ENCODE measurements at places on chromosomes 12 and 14.

GRCh38 chr12:128961957-128962356 lies 108.7 kb downstream of the GLT1D1 start:
- DNase-seq: no peak

DNA sequence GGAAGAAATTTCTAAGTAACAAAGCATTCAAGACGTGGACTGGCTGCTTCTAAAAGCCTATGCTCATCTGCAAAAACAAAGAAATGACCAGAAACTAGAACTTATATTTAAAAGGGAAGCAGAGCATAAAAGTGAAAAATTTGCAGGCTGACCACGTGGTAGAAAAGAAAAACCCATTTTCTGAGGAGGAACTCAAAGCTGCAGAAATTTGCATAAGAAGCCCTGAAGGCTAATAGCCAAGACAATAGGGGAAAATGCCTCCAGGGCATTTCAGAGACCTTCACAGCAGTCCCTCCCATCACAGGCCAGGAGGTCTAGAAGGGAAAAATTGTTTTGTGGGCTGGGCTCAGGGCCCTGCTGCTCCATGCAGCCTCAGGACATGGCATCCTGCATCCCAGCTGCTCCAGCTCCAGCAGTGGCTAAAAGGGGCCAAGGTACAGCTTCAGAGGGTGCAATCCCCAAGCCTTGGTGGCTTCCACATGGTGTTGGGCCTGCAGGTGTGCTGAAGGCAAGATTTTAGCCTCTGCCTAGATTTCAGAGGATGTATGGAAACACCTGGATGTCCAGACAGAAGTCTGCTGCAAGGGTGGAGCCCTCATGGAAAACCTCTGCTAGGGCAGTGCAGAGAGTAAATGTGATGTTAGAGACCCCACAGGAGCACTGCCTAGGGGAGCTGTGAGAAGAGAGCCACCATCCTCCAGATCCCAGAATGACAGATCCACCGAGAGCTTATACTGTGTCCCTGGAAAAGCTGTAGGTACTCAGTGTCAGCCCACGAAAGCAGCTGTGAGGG lies 55.5 kb downstream of the CHGA start:
- DNase-seq: no peak

DNA sequence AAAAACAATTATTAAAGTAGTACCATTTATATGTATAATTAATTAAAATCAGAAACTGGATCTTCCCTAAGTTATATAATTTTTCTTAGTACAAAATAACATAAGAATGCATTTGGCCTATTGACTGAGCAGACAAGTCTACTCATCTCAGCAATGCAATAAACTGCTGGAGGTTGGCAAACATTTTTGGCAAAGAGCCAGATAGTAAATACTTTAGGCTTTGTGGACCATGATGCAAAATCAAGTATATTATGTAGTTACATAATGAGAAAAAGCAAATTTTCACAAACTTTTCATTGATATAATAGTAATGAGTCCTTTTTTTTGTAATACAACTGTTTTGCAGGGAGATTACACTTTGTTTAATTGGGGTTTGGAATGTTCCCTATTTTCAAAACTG lies 30.9 kb downstream of the ERGIC2 start:
- no peak for DNase-seq

GRCh38 chr12:13049816-13050215 lies 5.6 kb downstream of the FAM234B start:
- no peak for DNase-seq

GRCh38 chr14:31881531-31882310 lies 195.4 kb upstream of the ARHGAP5 start:
- DNase-seq: no peak

GRCh38 chr12:123723765-123724164 lies 11.6 kb downstream of the ATP6V0A2 start:
- DNase-seq: no peak

GRCh38 chr12:41188841-41189394 lies 798 bp downstream of the PDZRN4 start:
- DNase-seq: no peak

DNA sequence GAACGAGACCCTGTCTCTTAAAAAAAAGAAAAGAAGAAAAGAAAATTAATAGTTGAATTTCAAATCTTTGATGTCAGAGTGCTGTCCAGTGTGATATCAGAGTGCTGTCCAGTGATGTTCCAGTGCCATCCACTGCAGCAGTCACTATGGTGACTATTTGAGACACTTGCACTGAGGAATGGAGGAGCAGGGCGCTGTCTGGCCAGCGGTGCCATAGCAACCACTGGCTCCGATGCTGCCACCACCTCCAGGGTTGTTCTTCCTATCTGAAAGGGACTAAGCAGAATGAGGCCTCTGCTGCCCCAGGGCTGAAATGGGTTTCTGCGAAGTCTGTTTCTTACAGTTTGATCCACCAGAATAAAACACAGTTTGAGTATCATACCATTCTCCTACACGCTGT lies 272.9 kb downstream of the NUAK1 start:
- no peak for DNase-seq

DNA sequence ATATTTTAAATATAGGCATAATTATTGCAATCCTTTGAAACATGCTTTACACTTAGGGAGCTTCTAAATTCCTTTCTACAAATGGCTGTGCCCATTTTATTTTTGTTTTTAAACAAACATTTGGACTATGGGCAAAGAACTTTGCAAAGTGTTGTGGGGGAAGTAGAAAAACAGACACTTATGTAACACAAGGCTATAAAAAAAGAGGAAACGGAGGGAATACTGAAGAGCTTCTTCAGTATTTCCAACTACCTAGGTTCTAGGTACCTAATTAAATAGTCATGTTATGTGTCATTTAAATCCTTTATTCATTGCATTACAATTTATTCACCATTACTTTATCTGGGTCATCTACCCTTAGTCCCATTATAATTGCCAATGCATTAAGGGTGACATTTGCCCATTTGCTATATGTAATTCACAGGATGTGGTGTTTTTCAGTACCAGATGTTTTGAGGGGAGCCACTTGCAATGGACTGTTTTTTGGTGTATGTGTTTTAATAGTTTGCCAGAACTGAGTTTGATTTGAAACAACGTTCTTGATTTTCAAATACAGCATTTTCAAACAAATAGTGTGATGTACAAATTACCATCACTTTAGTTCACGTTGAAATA lies 1.5 kb upstream of the MSRB3 start:
- DNase-seq: no peak

GRCh38 chr14:79802093-79802492 lies 409.2 kb downstream of the DIO2 start:
- DNase-seq: no peak
